Esophagus squamous epithelium (tissue), 5 donors: ENCODE measurements at places on chromosomes 12 and 14.

DNA sequence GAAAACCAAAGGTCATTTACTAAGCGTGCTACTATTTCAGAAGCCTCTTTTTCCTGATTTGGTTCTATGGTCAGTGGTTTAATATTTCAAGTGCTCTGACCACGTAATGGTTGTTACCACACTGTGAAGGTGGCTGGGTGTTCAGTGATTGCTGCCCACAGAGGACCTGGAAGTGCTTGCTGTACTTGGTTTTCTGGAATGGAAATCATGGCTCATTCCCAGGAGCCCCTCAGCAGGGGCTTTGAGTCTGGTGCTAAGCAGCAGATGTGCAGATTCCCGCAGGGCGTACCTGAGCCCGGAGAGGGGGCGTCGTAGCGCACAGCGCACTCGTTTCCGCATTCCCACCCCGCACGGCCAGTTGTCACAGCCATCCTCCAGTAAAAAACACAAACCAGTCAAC lies 50.5 kb downstream of the TRAF3 start:
- DNase-seq: no peak

DNA sequence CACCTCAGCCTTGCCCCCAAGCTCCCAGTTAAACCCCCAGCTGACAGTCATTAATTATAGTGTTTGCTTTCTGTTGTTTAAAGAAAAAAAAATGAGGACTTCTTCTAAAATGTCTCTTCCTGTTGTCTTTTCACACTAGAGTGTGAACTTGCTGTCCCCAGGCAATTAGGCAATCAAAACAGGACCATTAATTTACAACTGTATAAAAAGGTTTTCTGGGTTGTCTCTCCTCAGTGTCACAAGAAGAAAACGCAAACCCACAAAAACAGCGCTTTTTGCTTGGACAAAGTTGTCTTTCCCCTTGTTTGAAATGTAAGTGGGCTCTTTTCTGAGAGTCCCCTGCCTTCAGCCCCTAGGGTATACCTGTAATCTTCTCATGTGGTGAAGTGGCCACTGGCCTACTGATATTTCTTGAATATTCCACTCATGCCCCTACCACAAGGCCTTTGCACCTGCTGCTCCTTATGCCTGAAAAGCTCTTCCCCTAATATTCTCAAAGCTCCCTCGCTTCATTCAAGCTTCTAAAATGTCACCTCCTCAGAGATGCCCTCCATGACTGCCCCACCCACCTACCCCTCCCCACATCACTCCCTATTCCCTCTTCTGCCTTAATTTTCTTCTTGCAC lies 158.9 kb upstream of the PWP1 start:
- DNase-seq: no peak

GRCh38 chr12:98179151-98179550 lies 336.2 kb upstream of the TMPO start:
- no peak for DNase-seq

GRCh38 chr12:112515868-112516267 lies 97.1 kb downstream of the PTPN11 start:
- no peak for DNase-seq
